RPMI7951 (cell line): ENCODE measurements at places on chromosomes 5 and 9.
A peak's percentile ranks its signal among the peaks of the same experiment; 100 is the strongest.

GRCh38 chr5:1321576-1321975, 23.3 kb downstream of the CLPTM1L start:
- DNase-seq: no peak

- DNase-seq: peak; percentile 19
Observed at GRCh38 chr9:116566677-116567488, 120.2 kb upstream of the TRIM32 start.

- DNase-seq: no peak
Observed at GRCh38 chr9:114925672-114926071, 4.7 kb downstream of the TNFSF8 start.

- DNase-seq: peak; percentile 44
Observed at GRCh38 chr5:158174918-158175851, 316.2 kb upstream of the CLINT1 start.
